ENCODE measurements at places on chromosomes 3 and 15. TPM values are rescaled to one million over a fixed set of nuclear protein-coding genes. Genes with fewer than 3 reads are reported as not detected.

- DNase-seq, result no peak
Observed at GRCh38 chr3:107579371-107579770, 56.6 kb downstream of the BBX start.

GRCh38 chr15:90869140-90869541 is 753 bp downstream of the FURIN start:
- no peak for DNase-seq

DNA sequence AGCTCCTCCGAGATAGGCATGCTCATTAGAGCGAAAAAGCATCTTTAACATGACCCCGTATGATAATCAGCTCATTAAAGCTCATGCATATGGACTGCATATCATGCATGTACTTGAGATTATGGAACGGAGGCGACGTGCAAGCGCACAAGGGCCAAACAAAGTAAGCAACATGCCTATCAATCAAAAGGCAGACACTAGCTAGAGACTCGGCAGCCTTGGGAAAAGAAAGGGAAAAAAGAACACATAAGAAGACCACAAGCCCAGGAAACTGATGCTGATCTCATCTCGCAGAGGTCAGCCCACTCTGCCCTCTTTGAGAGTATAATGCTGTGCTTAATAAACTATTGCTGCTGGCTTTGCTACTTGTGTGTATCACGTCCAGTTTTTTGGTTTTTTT is 2.6 kb upstream of the ACOX2 start:
- DNase-seq, result no peak

GRCh38 chr3:120196812-120197211 is 88.2 kb downstream of the GPR156 start:
- DNase-seq, result no peak

Gene LRRC15
- total RNA-seq, result 0.42 TPM

Gene CPN2
- 0.40 TPM for total RNA-seq

GRCh38 chr3:120368172-120368571 is 19.0 kb upstream of the LRRC58 start:
- no peak for DNase-seq

GRCh38 chr3:16839271-16840100 is 45.3 kb upstream of the PLCL2 start:
- DNase-seq, result no peak
